ENCODE measurements at places on chromosomes 11 and 22.
A peak's percentile ranks its signal among the peaks of the same experiment; 100 is the strongest.

- no peak for DNase-seq
Measured at GRCh38 chr11:120996973-120997372, 26.9 kb upstream of the TBCEL start.

GRCh38 chr11:33273656-33274055, 16.5 kb downstream of the HIPK3 start:
- DNase-seq = no peak

DNA sequence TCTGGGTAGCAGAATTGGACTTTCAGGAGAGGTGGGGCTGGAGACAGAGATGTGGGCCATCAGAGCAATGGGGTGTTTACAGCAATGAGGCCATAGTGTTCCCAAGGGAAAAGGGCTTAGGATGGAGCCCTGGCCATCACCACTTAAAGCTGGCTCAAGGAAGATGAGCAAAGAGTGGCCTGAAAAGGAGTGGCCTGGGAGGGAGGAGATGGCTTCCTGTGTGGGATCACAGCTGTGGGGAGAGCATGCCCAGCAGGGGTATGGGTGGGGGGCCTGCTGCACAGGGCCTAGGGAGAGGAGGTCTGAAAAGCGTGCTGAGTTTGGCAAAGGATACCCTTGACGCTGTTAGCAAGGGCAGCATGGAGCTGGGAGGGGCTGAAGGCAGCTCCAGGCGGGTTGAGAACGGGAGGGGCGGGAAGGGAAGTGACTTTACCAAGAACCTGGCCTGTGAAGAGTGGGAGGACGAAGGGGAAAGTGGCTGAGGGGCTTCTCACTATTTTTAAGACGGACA, 13.9 kb downstream of the LRRC32 start:
- no peak for DNase-seq

GRCh38 chr11:116656011-116656410, 116.8 kb downstream of the BUD13 start:
- DNase-seq = no peak

DNA sequence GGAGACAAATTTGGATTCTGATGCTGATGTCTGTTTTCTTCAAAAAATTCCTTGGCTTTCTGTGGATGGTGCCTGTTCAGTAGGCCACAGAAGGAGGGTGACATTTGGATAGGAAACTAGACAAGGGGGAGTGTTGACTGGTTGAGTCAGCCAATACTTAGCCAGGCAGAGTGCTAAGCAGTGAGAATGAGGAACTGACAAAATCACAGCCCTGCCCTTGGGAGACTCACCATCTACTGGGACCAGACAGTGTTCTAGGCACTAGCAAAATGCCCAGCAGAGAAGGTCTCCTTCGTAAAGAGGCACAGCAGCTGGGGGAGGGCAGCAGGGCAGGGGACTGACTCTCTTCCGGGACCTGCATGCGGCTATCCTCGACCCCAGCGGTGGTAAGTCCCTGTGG, 190.2 kb downstream of the DSCAML1 start:
- DNase-seq = no peak

DNA sequence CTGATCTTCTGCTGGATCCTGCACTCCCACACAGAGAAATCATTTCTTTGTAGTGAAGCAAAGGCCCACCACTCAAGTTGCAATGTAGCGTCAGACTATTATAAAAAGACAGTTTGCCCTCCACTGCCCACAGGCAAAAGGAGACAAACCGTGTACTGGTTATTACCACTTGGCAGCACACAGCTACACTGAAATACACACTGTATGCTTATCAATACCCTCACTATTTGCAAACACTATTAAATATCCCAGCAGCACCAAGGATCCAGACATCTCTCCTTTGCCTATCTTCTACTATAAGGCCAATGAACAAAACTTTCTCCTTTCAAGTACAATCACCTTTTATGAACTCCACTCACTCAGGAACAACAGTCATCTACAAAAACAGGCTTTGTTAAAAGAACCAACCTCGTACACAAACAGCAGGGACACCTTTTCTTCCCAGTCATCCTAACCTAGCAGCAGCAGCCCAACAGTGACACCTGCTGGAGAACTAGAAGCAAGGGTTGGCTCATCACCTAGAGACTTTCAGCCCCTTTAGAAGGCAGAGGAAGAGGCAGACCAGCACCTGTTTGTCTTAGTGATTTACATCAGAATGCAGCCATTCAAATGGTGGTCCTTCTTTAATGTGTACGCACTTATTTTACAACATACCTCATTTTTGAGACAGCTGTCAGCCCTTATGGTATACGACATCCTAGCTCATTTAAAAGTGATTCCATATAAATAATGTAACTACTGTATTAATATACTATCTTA, 56.1 kb downstream of the AMBRA1 start:
- peak; percentile 60 for DNase-seq

DNA sequence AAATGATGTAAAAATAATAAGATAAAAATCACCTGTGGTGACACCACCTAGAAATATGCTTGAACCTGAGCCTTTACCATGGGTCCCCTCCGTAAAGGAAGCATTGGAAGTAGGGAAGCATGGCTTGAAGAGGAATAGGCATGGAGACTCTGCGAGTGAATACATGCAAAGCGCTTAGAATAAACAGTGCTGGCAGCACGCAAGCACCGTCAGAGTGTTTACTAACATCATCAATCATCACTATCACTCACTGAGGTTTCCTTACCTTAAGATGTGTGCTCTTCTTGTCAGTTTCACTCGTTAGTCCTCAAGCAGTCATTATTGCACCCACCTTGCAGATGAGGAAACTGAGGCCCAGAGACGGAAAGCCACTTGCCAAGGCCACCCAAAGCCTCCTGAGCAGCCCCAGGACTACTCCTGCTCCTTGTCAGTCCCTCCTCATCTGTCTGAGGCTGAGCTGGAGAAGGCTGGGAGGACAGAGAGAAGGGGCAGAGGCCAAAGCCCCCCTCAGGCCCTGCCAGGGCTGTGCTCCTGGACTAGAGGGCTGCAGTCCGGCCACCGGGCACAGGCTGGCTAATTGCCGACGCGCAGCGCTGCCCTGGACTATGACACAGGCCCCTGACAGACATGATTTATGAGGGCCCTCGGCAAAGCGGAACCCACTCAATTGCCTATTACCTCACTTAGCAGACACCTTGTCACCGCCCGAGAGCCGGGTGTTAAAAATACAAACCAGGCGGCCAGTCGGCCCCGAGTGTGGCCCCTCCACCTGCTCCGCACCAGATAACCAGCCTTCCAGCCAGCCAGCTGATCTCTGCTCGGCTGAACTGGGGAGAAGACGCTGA, 168.9 kb downstream of the MN1 start:
- DNase-seq = no peak

DNA sequence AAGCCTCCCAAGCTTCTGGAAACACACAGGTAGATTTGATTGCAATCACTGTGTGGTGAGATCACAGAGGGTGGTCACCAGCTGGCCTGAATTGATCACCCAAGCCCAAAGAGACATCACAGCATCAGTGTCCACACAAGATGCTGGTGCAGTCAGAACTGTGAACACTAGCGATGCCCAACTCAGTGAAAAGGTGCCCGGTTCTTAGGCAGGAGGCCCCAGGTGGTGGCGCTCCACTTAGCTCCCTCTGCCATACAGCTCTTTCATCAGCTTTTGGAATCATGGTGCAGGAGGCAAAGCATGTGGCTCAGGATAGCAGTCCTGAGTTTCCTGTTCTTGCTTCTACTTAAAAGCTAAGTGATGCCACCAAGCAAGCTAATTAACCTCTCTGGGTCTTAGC, 11.1 kb downstream of the DGCR2 start:
- no peak for DNase-seq

- no peak for DNase-seq
Measured at GRCh38 chr11:65976216-65977176, 15.0 kb downstream of the SART1 start.

DNA sequence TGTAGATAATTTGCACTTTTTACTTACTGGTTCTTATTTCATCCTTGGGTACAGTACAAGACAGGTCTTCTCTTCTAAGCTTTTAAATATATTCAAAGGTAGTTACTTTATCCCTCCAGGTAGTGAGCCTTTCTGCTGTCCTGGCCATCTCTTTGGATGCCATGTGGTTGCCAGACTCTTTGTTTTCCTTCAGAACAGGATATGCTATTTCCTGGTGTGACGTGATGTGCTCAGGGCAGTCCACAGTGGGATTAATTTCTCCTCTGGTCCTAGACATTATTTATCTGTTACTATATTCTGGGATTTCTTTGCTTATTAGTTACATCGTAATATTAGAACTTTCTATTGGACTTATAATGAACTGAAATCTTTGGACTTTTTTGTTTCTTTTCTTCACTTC, 63.7 kb downstream of the PPP6R3 start:
- no peak for DNase-seq

- DNase-seq = no peak
Measured at GRCh38 chr11:102119997-102120396, 9.8 kb downstream of the YAP1 start.

DNA sequence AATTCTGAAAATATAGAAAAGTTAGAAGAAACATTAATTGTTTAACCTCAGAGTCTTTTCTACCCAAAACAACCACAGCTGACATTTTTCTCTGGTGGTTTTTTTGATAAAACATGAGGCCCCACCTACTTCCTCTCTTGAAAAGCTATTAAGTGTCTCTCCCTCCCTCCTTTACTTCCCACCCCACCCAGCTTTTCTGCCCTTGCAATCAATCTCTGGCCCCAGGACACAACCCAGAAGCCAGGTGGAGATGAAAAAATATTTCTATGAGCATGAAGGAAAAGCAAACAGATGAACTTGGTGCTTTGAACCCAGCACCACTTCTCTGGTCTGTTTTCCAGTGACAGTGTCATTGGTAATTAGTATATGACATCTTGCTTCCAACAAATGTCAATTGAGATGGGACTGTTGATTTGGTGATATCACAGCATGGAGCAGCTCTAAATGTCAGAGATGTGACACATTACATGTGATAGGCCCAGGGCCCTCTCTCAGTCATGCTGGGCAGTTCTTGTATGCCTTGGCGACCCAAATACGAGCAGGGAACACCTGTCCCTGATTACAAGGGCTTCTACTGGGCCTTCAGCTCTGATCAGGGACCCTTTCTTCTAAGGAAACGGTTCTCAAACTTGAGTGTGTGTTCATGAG, 23.9 kb upstream of the TMPRSS13 start:
- DNase-seq = no peak

- DNase-seq = no peak
Measured at GRCh38 chr22:50072714-50073538, 12.3 kb downstream of the MLC1 start.

- no peak for DNase-seq
Measured at GRCh38 chr22:27919942-27920755, 1.1 kb upstream of the PITPNB start.

GRCh38 chr11:86947541-86947940, 7.7 kb downstream of the FZD4 start:
- DNase-seq = no peak

DNA sequence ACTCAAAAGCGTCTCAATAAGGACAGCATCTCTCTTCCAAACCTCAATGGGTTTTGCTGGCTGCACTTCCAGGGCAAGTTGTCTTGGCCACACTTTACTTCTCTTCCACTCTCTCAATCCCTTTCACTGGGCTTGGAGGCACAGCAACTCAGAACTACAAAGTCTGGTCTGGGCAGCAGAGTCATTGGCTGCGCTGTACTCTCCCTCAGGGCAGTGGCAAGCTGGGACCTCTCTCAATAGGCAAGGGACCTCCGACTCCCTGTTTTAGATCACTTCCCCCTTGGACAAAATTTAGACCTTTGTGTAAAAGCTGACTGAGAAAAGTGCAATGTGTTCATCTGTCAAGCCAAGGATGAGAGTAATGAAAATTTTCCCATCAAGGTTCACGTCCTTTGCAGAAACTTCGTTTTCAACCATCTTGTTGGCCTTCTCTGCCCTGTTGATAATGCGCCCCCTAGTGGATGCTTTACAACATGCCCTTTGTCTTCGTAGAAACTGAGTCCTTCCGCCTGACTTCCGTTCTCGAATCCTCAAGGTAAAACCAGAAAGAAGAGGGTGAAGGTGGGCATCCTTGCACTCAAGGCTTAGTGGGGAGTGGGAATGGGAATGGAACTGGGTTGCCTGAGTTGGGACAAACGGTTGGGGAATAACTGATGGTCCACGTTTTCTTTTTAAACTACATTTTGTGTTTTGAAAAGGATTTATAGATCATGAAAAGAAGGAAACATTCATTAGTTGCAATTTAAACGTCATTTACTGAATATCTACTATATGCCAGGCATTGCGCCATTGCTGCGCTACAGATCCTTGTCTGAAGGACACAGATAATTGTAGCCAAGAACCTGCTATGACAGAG, 99.1 kb downstream of the CD44 start:
- DNase-seq = no peak

GRCh38 chr11:87252869-87253268, 215.1 kb downstream of the TMEM135 start:
- DNase-seq = no peak

GRCh38 chr22:47474895-47475294, 712.4 kb downstream of the TBC1D22A start:
- no peak for DNase-seq

GRCh38 chr11:111736621-111737443, 29.4 kb downstream of the PPP2R1B start:
- DNase-seq = no peak
